Neural progenitor cell (in vitro differentiated cells): ENCODE measurements at places on chromosomes 6 and 20. TPM values are rescaled to one million over a fixed set of nuclear protein-coding genes. Genes with fewer than 3 reads are reported as not detected.

DNA sequence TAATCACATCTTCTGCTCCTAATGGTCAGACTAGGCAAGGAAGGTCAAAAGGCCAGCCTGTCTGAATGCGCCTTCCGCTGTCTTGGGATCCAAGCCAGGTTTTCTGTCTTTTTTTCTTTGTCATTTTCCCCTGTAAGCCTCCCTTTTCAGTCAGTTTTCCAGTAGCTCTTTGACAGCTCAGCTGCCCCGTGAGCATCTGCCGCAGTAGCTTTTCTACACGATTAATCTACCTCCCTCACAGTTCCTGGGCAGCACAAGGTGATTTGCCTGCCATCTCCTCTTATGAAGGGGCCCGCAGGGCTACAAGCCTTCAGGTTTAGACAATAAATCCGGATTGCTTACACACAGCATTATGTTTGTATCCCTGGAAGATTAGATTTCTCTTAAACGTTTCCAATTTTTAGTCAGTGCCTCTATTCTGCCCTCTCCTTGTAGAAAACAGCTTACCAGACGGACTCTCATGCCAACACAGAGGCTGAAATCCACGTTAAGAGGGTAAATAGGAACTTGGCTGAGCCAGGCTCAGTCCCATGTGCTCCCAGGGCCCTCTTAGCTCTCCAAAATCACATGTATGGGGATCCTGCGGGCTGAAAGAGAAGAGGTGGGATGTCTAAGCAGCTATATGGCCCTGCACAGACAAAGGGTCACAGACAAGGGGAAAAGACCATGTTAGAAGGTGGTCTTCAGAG, 77.2 kb downstream of the LY86 start:
- peak; percentile 79 for DNase-seq

GRCh38 chr6:98844244-98845210, 10.2 kb downstream of the POU3F2 start:
- peak; percentile 76 for DNase-seq

Gene PAK5
- total RNA-seq = 1.6 and 1.9 TPM in 2 replicates

DNA sequence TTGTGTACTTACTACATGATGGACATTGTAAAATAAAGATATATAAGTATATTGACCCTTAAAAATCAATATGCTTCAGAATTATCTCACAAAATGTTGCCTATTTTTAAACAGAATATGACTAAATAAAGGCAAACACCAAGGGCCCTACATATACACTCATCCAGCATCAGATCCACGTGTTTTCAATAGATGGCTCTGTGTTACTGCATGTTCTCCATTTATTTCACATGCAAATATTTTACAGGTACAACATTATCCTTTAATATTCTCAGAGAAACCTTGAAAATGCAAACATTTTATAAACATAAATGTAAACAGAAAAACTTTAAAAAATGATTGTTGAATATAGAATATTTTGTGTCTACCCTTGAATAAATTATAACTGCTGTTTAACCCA, 2.9 kb upstream of the KHDRBS2 start:
- DNase-seq = no peak

DNA sequence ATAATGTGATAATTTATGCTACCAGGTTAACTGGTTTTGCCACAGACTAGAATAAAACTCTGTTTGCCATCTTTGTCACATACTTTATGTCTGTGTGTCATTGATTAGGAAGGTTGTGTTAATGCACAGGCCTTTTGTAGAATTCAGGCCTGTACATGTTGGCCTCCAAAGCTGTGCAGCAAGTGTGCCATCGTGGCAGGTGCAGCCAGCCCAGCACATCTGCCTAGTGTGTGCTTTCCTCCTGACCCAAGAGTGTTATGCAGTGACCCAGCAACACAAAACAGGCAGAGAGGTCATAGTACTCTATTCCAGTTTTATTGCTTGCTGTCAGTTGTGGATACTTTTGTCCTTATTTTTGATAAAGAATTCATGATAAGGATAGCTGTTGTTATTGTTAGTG, 3.7 kb downstream of the MAP3K4 start:
- DNase-seq = no peak

GRCh38 chr6:145042559-145042958, 692.8 kb downstream of the EPM2A start:
- DNase-seq = no peak

DNA sequence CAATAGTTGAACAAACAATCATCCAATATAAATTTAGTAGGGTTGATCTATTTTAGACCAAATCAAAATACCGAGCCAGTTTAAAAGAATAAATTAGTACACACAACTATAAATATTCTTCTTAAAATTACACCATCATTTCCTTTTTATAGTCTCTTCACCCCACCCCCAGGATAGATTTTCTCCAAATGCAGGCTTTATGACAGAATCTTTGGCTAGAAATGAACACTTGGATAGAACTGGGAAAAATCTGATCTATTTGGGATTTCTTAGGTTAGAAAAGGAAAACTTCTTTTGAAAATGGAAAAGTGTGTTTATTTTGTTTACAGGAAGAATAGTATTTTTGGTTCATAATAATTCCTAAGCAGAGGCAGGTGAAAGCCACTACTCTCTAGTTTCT, 74.6 kb downstream of the HMGN3 start:
- DNase-seq = no peak

- no peak for DNase-seq
These were observed 91.7 kb upstream of the KCNQ5 start for GRCh38 chr6:72530152-72530551.

Gene BPIFB1
- not detected in 2 replicates for total RNA-seq

- no peak for DNase-seq
These were observed 113.4 kb upstream of the MRPS10 start for GRCh38 chr6:42331019-42331418.

Gene KIF6
- total RNA-seq = 0.59 and 2.7 TPM in 2 replicates

DNA sequence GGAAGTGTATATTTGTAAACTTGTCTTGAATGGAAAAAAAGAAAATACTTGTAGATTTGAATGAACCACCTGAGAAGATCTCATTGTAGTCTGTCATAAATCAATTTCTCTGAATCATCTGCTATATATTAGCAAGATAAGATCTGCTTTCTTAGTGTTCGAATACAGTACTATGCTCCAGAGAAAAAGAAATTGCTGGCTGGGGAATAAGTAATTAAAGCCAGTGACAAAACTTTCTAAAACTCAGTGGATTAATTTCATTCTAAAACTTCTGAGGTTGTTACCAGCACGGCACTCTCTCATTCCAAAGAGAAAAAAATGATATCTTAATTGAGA, 22.4 kb upstream of the MROH8 start:
- DNase-seq = no peak

GRCh38 chr20:49054056-49054643, 8.0 kb downstream of the CSE1L start:
- no peak for DNase-seq

GRCh38 chr20:35010405-35011192, 54.9 kb downstream of the MYH7B start:
- DNase-seq = no peak

DNA sequence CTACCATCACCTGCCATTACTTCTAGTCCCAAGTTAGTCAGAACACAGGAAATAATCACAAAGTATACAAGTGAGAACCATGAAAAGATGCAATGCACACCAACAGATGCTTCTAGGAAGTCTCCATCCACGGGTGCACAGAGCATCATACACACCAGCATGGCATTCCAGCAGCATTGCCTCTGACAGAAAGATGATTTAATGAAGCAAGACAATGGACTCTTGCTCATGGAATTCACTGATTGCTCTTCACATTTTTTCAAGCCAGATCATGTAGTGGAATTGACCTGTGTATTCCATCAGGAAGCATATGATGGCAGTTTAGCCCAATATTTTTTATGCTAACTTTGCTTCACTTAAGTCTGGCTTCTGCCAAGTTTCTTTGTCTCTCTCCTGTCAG, 406.3 kb upstream of the RGS17 start:
- no peak for DNase-seq

DNA sequence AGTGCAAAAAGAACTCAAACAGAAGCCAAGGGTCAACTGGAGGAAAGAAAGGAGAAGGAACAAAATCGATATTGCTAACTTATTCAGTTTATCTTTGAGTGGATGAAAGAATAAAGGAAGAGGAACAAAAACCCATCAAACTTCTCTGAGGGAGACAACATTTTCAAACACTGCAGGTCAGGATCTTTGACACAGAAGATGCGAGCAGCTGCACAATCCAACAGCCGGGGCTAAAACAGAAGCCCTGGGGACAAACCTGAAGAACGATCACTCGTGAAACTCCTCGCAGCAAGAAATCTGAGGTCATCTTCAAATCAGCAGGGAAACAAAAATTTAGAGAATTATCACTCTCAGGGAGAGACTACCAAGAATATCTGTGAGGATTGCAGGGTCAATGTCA, 14.2 kb downstream of the SLC23A2 start:
- no peak for DNase-seq
